Psoas muscle (tissue), 8 donors: ENCODE measurements at places on chromosomes 3 and 15. TPM values are rescaled to one million over a fixed set of nuclear protein-coding genes. Genes with fewer than 3 reads are reported as not detected.

- peak overlapping the region; percentile 93 for H3K4me3 ChIP-seq
- no peaks in the 10 kb centered on the region for H3K27me3 ChIP-seq
- H3K27ac ChIP-seq: peak overlapping the region; percentile 99
- H3K36me3 ChIP-seq: peaks cover 5% of the 10 kb centered on the region
Observed at GRCh38 chr15:58934521-58934920, 1.0 kb upstream of the SLTM start.

Gene SLC24A5
- not detected for total RNA-seq

DNA sequence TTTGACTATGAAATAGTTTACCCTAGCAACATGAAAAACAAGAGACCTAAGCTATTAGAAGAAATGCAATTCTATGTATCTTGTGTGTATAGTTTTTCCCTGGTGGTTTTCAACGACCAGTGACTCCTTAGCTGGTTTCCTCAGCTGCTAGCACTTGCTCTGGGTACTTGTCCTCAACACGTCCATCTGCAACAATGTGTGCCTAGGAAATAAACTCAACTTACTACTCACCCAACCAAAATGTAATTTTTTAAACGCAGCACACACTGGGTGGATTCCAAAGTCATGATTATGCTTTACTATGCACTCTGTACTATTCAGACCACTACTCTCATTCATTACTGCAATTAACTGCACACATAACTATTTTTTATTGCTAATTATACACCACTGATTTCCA lies 31.0 kb downstream of the CPA3 start:
- no peak overlapping the region for H3K27ac ChIP-seq
- no peak overlapping the region for H3K4me3 ChIP-seq
- no peaks in the 10 kb centered on the region for H3K27me3 ChIP-seq
- H3K4me1 ChIP-seq: no peaks in the 10 kb centered on the region

DNA sequence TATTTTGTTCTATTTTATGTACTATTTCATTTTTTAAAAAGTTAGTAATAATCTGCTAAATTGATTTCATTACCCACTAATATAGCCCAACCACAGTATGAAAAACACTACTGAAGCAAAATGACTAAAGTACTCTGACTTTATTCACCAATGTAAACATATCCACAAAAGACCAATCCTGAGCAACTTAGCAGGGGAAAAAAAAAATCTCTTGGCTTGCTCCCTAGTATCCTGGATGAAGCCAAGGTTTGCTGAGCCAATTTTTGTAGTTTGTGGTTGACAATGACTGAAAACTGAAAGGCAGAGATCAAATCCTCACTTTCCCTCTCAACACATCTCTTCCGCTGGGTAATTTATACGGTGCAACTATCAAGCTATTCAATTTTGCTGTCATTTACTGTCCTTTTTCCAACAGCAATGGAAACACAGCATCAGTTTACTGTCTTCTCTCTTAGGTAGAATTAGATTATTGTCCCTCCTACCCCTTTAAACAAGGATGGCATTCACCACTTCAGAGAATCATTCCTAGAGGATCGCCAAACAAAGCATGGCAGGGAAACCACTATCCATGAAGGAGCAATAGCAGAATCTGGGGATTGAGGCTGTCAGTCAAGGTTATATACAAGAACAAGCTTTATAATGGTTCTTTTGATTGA lies 149.7 kb downstream of the THRB start:
- H3K27ac ChIP-seq: no peak overlapping the region
- DNase-seq: no peak
- H3K36me3 ChIP-seq: no peaks in the 10 kb centered on the region
- H3K27me3 ChIP-seq: no peaks in the 10 kb centered on the region
- H3K4me1 ChIP-seq: peaks cover 35% of the 10 kb centered on the region

DNA sequence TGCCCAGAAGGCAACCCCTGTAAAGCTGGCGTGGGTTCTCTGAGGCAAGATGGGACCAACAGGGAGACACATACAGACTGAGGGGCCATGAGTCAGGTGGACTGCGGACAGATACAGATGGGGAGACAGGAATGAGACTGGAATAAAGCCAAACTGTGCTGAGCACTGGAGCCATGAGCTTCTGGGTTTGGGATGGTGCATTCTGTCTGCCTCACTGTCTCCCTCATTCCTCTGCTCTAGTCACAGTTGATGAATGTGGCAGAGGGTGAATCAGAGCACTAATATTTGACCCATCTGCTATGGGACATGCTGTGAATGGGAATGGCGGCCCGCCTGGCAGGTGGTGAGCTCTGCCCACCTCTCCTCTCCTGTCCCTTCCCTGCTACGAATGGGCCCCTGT lies 262.9 kb downstream of the EPHB1 start:
- H3K36me3 ChIP-seq: no peaks in the 10 kb centered on the region
- H3K27me3 ChIP-seq: no peaks in the 10 kb centered on the region
- no peak overlapping the region for H3K27ac ChIP-seq
- no peak overlapping the region for H3K4me3 ChIP-seq
- DNase-seq: no peak

Gene EPHA6
- not detected for total RNA-seq

DNA sequence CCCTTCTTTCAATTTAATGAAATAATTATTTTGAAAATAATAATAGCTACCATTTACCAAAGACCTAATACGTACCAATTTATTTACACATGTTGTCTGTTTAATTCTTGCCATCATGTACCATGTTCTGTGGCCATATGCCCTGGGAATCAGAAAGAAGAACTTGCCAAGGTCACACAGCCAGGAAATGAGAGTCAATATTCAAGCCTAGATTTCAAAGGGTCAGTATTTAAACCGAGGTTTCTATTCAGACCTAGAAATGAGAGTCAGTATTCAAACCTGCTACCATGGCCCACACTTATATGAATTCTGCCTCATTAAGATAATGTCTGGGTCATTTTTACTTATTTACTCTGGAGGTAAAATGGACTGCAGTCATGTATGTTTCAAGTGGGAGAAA lies 103.6 kb upstream of the TBL1XR1 start:
- H3K36me3 ChIP-seq: no peaks in the 10 kb centered on the region
- no peaks in the 10 kb centered on the region for H3K27me3 ChIP-seq
- DNase-seq: no peak
